ENCODE measurements at places on chromosomes 5 and 9. TPM values are rescaled to one million over a fixed set of nuclear protein-coding genes. Genes with fewer than 3 reads are reported as not detected.
A peak's percentile ranks its signal among the peaks of the same experiment; 100 is the strongest.

Gene OTP
- not detected for total RNA-seq

Gene HRCT1
- total RNA-seq = not detected

Gene SHROOM1
- 14.4 TPM for total RNA-seq

Gene EPB41L4B
- 4.6 TPM for total RNA-seq

Gene PCA3
- not detected for total RNA-seq

- H3K4me3 ChIP-seq = no peak overlapping the region
- H3K36me3 ChIP-seq = no peaks in the 10 kb centered on the region
- no peaks in the 10 kb centered on the region for H3K4me1 ChIP-seq
- DNase-seq = no peak
- H3K27ac ChIP-seq = no peak overlapping the region
- no peaks in the 10 kb centered on the region for H3K27me3 ChIP-seq
These were observed 9.3 kb downstream of the PTGER4 start for GRCh38 chr5:40688996-40689395.

GRCh38 chr5:179250561-179251225 lies 94.6 kb downstream of the ADAMTS2 start:
- no peaks in the 10 kb centered on the region for H3K27me3 ChIP-seq
- H3K27ac ChIP-seq = no peak overlapping the region
- H3K36me3 ChIP-seq = no peaks in the 10 kb centered on the region
- DNase-seq = peak; percentile 32

DNA sequence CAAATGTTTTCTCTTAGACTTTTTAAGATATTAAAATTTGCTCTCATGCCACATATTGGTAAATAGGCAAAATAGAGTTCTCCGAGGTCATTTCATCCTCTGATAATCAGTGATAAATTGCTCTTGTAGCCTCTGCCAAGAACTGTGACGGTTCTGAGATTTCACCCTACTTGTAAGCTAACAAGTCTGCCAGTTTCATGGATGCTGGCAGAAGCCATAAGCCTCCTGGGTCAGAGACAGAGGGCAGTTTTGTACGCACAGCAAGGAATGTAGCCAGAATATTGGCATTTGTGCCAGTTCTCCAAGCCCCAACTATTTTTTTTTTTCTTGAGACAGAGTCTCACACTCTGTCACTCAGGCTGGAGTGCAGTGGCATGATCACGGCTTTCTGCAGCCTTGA lies 945.0 kb upstream of the WWC1 start:
- no peak overlapping the region for H3K27ac ChIP-seq
- no peaks in the 10 kb centered on the region for H3K4me1 ChIP-seq
- H3K36me3 ChIP-seq = no peaks in the 10 kb centered on the region
- H3K4me3 ChIP-seq = no peak overlapping the region

- DNase-seq = no peak
- no peaks in the 10 kb centered on the region for H3K4me1 ChIP-seq
- H3K27me3 ChIP-seq = no peaks in the 10 kb centered on the region
- no peak overlapping the region for H3K4me3 ChIP-seq
- no peaks in the 10 kb centered on the region for H3K36me3 ChIP-seq
- no peak overlapping the region for H3K27ac ChIP-seq
These were observed 599.1 kb upstream of the CLINT1 start for GRCh38 chr5:158458086-158458485.

DNA sequence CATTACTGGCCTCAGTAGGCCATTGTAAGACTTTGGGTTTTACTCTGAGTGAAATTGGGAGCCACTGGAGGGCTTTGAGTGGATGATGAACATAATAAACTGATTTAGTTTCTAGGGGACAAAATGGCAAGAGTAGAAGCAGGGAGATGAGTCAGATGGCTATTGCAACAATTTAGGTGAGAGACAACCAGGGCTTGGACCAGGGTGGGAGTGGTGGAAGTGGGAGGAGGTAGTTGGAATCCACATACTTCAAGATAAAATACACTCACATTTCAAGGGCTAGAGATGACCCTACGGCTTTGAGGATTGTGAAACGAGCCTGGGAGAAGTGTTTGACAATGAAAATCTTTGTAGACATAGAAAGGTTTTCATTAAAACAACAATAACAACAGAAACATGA lies 136.3 kb downstream of the ACTBL2 start:
- DNase-seq = no peak
- H3K4me1 ChIP-seq = no peaks in the 10 kb centered on the region
- H3K27me3 ChIP-seq = no peaks in the 10 kb centered on the region

DNA sequence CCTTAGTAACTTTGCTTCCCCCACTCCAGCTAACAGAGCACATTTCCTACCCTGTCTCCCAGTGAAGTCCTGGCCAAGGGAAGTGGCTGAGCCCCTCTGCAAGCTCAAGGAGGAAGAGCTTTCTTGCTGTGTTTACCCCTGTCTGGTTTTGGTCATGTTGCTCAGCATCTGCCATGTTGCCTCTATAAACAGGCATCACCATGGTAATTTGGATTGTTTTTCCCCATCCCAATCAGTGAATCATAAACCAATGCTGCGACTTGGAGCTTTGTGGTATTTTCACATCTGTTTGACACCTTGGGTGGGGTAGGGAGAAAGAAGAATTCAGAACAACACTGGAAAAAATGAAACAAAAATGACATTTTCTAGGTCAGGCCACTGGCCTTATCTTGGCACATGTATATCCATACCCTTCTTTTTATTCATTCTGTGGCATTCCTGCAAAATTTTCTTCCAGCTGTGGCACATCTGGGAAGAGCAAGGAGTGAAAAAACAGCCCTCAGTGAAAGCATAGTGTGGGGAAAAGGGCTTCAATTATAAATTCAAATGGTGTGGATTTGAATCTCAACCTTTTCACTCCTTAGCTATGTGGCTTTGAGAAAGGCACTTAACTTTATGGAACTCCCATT lies 42.5 kb downstream of the SLIT3 start:
- no peak for DNase-seq
- no peak overlapping the region for H3K4me3 ChIP-seq
- H3K4me1 ChIP-seq = no peaks in the 10 kb centered on the region
- no peaks in the 10 kb centered on the region for H3K36me3 ChIP-seq

- no peak overlapping the region for H3K4me3 ChIP-seq
- no peaks in the 10 kb centered on the region for H3K36me3 ChIP-seq
- no peak overlapping the region for H3K27ac ChIP-seq
- no peaks in the 10 kb centered on the region for H3K4me1 ChIP-seq
These were observed 3.4 kb downstream of the LRRC14B start for GRCh38 chr5:194603-195209.

- no peaks in the 10 kb centered on the region for H3K27me3 ChIP-seq
- no peak for DNase-seq
- no peak overlapping the region for H3K27ac ChIP-seq
- peaks cover 9% of the 10 kb centered on the region for H3K4me1 ChIP-seq
These were observed 574.8 kb downstream of the PSAT1 start for GRCh38 chr9:78871452-78872331.

- H3K27ac ChIP-seq = no peak overlapping the region
- no peaks in the 10 kb centered on the region for H3K4me1 ChIP-seq
These were observed 52.2 kb upstream of the TESK1 start for GRCh38 chr9:35552837-35553236.

DNA sequence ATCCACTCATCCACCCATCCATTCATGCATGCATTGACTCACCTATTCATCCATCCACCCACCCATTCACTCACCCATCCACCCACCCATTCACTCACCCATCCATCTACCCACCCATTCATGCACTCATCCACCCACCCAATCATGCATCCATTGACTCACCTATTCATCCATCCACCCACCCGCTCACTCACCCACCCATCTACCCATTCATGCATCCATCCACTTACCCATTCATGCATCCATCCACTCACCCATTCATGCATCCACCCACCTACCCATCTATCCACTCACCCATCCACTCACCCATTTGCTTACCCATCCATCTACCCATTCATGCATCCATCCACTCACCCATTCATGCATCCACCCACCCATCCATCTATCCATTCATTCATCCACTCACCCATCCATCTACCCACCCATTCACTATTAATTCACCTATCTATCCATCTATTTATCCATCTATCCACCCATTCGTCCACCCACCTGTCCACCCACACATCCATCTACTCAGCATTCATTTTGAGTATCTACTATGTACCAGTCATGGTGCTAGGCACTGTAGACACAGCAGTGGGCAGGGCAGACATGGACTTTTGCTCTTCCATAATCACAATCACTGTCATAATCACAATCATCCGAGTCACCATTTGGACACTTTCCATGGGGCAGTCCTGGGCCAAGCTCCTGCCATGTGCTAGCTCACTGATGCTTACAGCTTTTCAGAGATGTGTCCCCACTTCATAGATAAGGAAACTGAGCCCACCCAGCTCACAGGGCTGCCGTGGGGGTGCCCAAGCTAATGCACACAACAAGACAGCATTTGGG lies 34.4 kb downstream of the HMCN2 start:
- H3K4me1 ChIP-seq = no peaks in the 10 kb centered on the region
- H3K36me3 ChIP-seq = no peaks in the 10 kb centered on the region
- no peak for DNase-seq
- H3K27me3 ChIP-seq = no peaks in the 10 kb centered on the region
- no peak overlapping the region for H3K27ac ChIP-seq

DNA sequence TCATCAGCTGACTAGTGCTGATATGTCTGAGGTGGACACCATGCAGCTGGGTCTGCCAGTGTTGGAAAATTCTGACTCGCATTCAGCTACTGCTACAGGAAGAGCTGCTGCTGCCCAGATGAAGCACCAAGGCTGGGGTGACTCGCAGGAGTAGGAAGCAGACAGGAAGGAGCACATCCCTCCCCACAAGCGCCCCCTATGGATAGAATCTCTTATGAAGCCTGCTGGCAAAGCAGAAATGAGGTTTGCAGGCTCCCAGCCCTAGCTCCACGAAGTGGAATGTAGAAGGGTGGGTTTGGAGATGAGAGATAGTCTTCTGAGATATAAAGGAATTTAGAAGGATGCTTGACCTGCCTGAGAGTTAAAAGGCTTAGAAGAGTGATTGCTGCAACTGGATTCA lies 443.0 kb downstream of the ACTL7B start:
- no peak overlapping the region for H3K27ac ChIP-seq
- DNase-seq = peak; percentile 86
- no peaks in the 10 kb centered on the region for H3K27me3 ChIP-seq
- no peaks in the 10 kb centered on the region for H3K36me3 ChIP-seq
- no peaks in the 10 kb centered on the region for H3K4me1 ChIP-seq

GRCh38 chr5:67063791-67064190 lies 132.8 kb downstream of the CD180 start:
- no peak for DNase-seq
- H3K36me3 ChIP-seq = no peaks in the 10 kb centered on the region
- H3K27ac ChIP-seq = no peak overlapping the region
- H3K27me3 ChIP-seq = no peaks in the 10 kb centered on the region
- no peak overlapping the region for H3K4me3 ChIP-seq
- H3K4me1 ChIP-seq = peaks cover 9% of the 10 kb centered on the region

GRCh38 chr5:157059891-157060290 lies 975 bp upstream of the HAVCR1 start:
- no peak overlapping the region for H3K27ac ChIP-seq
- no peaks in the 10 kb centered on the region for H3K27me3 ChIP-seq
- H3K4me3 ChIP-seq = no peak overlapping the region
- DNase-seq = no peak

DNA sequence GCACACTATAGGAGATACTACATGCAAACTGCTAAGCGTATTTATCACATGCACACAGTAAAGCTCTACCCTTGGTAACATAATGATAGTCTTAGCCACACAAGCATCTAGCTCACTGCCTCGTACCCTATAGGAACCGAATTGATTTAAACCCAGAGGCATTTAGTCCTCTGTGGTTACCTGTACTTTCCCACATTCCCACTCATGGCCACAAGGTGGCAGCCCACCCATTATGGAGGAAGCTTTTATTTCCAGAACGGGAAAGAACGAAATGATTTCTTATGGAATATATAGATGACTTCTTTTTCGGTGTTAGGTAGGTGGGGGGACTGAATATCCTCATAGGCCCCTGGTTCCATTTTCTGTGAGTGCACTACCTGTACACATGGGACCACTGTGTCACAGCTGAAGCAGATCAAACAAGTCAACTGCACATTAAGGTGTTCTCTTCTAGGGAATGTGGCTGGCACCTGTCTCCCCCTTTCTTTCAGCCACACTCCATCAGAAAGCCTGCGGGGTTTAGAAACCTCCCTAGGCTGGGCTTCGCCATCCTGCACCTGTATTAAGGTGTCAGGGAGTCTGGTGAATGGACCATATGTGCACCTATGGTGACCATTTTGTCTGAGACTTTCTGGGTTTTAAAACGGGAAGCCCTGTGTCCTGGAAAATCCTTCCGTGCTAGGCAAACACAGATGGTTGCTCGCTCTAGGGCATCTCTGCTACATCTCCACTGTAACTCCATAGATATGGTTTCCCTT lies 313.2 kb downstream of the SLIT3 start:
- no peak overlapping the region for H3K4me3 ChIP-seq
- peaks cover 38% of the 10 kb centered on the region for H3K27me3 ChIP-seq
- no peak overlapping the region for H3K27ac ChIP-seq
- no peaks in the 10 kb centered on the region for H3K36me3 ChIP-seq
- DNase-seq = peak; percentile 94

GRCh38 chr9:126517833-126518356 lies 95.8 kb upstream of the LMX1B start:
- no peaks in the 10 kb centered on the region for H3K36me3 ChIP-seq
- no peak overlapping the region for H3K27ac ChIP-seq
- H3K4me3 ChIP-seq = peak overlapping the region; percentile 56
- peaks cover 43% of the 10 kb centered on the region for H3K4me1 ChIP-seq
- H3K27me3 ChIP-seq = no peaks in the 10 kb centered on the region
- DNase-seq = no peak

GRCh38 chr5:2861605-2862004 lies 110.1 kb upstream of the IRX2 start:
- H3K27ac ChIP-seq = no peak overlapping the region
- H3K4me3 ChIP-seq = no peak overlapping the region
- H3K27me3 ChIP-seq = no peaks in the 10 kb centered on the region
- no peaks in the 10 kb centered on the region for H3K4me1 ChIP-seq
- no peaks in the 10 kb centered on the region for H3K36me3 ChIP-seq

DNA sequence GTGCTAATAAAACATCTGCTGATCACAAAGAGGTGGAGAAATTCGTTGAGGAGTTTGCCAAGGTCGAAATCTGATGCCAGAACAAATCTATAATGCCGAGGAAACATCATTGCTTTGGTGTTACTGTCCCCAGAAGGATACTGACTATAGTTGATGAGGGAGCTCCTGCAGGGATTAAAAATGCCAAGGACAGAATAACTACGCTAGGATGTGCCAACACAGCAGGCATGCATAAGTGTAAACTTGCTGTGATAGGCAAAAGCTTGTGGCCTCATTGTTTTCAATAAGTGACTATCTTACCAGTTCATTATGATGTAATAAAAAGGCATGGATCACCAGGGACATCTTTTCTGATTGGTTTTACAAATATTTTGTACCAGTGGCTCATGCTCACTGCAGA lies 66.8 kb upstream of the ADCY2 start:
- no peak overlapping the region for H3K27ac ChIP-seq
- no peaks in the 10 kb centered on the region for H3K36me3 ChIP-seq
- H3K27me3 ChIP-seq = no peaks in the 10 kb centered on the region
- no peak for DNase-seq
- peaks cover 3% of the 10 kb centered on the region for H3K4me1 ChIP-seq
- no peak overlapping the region for H3K4me3 ChIP-seq

- H3K27ac ChIP-seq = no peak overlapping the region
- no peaks in the 10 kb centered on the region for H3K27me3 ChIP-seq
- H3K36me3 ChIP-seq = no peaks in the 10 kb centered on the region
- no peak overlapping the region for H3K4me3 ChIP-seq
- no peaks in the 10 kb centered on the region for H3K4me1 ChIP-seq
These were observed 143.1 kb upstream of the FBN2 start for GRCh38 chr5:128681096-128681495.
